Small intestine (tissue), 16 donors: ENCODE measurements at places on chromosomes 4 and X. TPM values are rescaled to one million over a fixed set of nuclear protein-coding genes. Genes with fewer than 3 reads are reported as not detected.
A peak's percentile ranks its signal among the peaks of the same experiment; 100 is the strongest.

DNA sequence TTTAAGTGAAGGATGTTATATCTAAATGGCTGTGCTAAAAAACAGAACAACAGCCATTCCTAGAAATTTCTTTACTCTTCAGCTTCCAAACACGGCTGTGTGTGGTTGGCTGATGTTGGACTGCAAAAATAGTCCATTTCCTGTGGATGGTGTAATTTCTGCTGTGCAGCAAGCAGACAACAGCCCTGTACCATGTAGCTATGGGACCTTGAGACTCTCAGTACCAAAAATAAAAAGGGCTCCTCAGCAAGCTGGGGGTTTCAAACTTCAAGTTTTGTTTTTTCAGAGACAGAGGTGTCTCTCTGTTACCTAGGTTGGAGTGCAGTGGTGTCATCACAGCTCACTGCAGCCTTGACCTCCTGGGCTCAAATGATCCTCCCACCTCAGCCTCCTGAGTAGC lies 18.1 kb downstream of the CD40LG start:
- H3K27ac ChIP-seq: peak overlapping the region; percentile 38
- no peaks in the 10 kb centered on the region for H3K4me1 ChIP-seq
- DNase-seq: no peak
- no peaks in the 10 kb centered on the region for H3K27me3 ChIP-seq

DNA sequence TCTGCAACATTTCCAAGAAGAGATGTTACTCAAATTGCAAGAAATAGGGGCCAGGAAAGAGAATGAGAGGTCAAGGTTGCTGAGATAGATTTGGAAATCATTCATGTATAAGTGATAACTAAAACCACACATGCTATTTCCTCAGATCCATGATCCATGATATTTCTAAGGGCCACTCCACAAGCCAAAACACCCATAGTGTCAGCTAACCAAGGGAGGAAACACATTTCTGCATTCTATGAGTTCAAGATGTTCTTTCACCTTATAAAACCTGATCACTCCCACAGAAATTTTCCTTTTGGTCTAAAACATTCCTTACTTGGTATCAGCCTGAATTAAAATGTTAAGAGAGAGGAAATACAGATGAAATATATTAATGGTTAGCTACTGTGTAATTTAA lies 47.2 kb downstream of the TBCK start:
- H3K27me3 ChIP-seq: no peaks in the 10 kb centered on the region
- no peaks in the 10 kb centered on the region for H3K36me3 ChIP-seq
- no peak for DNase-seq

GRCh38 chrX:151488677-151489076 lies 74.8 kb upstream of the PASD1 start:
- no peak overlapping the region for H3K4me3 ChIP-seq
- peak; percentile 8 for DNase-seq
- H3K27ac ChIP-seq: no peak overlapping the region
- H3K27me3 ChIP-seq: no peaks in the 10 kb centered on the region
- no peaks in the 10 kb centered on the region for H3K36me3 ChIP-seq

DNA sequence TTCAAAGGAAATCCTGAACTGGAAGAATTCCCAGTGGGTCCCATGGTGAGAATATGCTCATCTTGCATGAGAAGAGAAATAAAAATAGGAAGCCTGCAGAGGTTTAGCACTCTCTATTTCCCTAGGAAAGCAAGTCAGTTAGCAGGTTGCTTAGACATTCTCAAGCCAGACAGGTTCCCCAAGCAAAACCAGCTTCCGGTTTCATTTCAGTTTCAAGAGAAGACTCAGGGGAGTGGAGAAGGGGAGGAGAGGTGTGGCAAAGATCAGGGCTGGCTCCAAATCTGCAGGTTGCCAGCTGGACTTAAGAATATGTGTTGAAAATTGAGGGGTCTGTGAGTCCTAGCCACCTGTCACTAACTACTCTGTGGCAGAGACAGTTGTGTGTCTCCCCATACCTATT lies 107.5 kb downstream of the CLNK start:
- H3K36me3 ChIP-seq: no peaks in the 10 kb centered on the region
- H3K4me3 ChIP-seq: no peak overlapping the region
- H3K4me1 ChIP-seq: no peaks in the 10 kb centered on the region
- no peak for DNase-seq
- no peak overlapping the region for H3K27ac ChIP-seq

- H3K4me1 ChIP-seq: no peaks in the 10 kb centered on the region
- DNase-seq: peak; percentile 28
- no peaks in the 10 kb centered on the region for H3K36me3 ChIP-seq
- H3K27ac ChIP-seq: no peak overlapping the region
- H3K27me3 ChIP-seq: no peaks in the 10 kb centered on the region
These were observed 18.2 kb downstream of the PRDM8 start for GRCh38 chr4:80215449-80216052.

DNA sequence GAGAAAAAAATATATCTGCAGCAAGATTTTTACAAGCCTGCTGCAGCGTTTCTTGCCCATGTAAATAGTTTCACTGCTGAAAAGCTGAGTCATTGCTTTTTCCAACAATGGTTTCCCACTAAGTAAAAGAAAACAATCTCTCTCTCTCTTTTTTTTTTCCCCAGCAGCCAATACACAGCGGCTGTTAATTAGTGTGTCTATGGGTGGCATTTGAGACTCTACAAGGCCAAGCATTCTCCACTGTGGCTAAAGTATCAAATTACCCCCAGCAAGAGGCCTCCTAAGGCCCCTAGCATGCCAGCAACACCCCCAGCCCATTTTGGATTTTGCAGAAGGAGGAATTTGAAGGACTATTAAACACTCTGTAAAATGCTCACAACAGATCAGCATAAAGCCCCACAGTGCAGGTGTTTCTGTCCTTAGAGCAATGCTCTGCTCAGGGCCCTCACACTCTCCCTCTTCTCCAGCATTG lies 837.4 kb downstream of the TRIML1 start:
- H3K36me3 ChIP-seq: no peaks in the 10 kb centered on the region
- no peak overlapping the region for H3K4me3 ChIP-seq
- H3K4me1 ChIP-seq: no peaks in the 10 kb centered on the region
- H3K27me3 ChIP-seq: no peaks in the 10 kb centered on the region
- peak; percentile 24 for DNase-seq
- peak overlapping the region; percentile 42 for H3K27ac ChIP-seq

The NDUFB11 gene
- polyA plus RNA-seq: 108 TPM

The F9 gene
- not detected for polyA plus RNA-seq

The MTMR8 gene
- polyA plus RNA-seq: 1.2 TPM

The SMR3A gene
- polyA plus RNA-seq: not detected
